ENCODE measurements at places on chromosomes 3 and 15.

DNA sequence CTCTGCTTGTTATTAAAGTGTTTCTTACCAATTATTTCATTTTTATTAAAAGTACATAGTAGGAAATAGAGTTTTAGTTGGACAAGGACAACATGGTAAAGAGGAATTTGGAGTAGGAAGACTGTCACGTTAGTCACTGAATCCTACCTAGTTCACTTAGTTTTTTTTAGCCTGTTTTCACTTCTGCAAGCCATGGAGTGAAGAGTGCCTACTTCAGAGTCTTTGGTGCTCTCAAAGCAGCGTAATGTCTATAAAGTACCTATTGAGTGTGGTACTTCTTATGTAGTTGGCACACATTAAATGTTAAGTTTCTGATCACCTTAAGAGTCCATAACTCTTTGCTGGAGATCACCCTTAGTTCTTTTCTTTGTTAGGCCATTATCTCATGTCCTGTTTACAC, 78.7 kb downstream of the LPP start:
- no peak for DNase-seq

DNA sequence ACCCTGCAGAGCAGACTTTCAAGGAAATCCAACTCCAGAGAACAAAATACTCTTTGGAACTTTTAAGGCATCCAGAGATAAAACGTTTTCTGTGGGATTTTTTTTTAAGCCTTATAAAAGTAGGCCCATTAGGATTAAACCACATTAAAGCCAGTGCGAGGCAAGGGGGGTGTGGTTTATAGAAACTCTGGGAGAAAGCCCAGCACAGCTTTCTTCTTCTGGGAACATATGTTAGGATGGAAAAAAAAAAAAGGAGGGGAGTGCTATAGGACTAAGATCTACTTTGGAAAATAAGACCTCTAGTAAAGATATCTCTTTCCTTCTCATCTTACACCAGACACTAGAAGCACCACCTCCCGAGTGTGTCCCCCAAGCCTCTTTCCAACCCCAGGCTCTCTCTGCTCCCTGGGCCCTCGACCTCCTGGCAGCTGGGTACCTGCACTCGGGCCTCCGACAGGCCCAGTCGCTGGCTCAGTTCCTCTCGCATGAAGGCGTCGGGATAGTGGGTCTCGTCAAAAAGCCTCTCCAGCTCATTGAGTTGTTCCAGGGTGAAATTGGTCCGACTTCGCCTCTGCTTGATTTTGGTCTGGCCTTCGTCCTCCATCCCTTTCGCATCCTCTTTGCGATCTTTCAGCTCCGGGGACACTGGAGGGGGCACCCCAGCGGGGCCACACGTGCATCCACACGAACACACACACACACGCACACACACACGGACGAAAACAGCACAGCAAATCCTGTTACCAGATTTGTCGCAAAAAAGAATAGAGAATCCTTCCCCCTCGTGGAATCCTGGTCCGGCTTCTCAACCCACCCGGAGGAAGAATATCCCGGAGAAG, 3.8 kb downstream of the SHOX2 start:
- no peak for DNase-seq

DNA sequence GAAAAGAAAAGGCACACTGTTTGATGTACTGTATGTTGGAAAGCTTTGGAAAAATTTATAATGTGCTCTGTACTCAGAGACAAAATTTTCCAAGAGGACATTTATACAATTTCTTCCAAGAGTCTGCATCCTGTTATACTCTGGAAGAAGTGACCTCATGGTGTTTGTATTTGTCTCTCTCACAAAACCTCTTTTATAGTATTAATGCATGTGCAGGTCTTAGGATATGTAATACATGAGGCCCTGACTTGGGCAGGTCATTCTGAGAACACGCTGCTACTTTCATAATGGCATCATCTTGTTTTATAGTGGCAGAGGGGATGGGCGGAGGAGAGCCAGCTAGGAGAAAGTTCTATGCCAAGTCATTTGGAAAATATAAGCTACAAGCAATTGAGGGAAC, 72.0 kb upstream of the P3H2 start:
- no peak for DNase-seq

GRCh38 chr3:143653935-143654334, 194.3 kb downstream of the SLC9A9 start:
- DNase-seq, result no peak

GRCh38 chr15:62209821-62210220, 44.7 kb upstream of the C2CD4B start:
- no peak for DNase-seq

DNA sequence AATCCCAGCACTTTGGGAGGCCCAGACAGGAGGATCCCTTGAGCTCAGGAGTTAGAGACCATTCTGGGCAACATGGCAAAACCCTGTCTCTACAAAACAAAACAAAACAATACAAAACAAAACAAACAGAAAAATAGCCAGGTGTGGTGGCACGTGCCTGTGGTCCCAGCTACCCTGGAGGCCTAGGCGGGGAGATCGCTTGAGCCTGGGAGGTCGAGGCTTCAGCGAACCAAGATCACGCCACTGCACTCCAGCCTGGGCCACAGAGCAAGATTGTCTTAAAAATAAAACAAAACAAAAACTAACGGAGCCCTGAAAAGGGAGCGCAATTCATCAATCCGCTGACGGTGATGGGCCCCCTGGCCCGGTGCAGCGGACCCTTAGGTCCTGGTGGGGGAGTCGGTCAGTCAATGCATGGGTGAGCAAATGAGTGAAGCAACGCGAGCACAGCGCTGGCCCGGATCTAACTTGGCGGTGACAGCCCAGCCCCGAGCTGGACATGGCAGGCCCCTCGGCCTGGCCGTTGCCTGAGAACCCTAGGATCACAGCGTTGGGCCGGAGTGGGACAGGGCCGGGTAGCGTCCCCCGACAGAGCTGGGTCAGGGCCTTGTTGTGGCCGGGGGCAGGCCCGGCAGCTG, 52.4 kb upstream of the BLM start:
- DNase-seq, result no peak

DNA sequence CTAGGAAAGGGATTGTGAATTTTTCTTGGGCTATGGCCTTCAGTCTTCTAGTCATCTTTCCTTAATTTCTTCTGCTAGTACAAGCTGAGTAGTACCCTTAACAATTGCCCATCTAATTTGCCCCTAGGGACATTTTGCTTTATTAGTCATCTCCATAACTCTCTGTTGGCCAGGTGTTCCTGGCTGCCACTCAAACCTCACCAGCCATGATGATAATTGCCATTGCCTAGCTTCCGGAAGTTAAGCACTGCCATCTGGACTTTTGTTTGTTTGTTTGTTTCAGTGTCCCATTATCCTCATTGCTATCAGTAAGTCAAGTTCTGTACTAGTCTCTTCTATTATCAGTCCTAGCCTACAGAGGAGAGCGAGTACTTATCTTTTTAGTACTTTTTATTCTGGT, 36.6 kb upstream of the UBL7 start:
- peak; percentile 75 for DNase-seq

- DNase-seq, result no peak
Measured at GRCh38 chr3:101567528-101568317, 6.1 kb downstream of the TRMT10C start.

- DNase-seq, result no peak
Measured at GRCh38 chr3:160941885-160942494, 163.2 kb downstream of the B3GALNT1 start.

DNA sequence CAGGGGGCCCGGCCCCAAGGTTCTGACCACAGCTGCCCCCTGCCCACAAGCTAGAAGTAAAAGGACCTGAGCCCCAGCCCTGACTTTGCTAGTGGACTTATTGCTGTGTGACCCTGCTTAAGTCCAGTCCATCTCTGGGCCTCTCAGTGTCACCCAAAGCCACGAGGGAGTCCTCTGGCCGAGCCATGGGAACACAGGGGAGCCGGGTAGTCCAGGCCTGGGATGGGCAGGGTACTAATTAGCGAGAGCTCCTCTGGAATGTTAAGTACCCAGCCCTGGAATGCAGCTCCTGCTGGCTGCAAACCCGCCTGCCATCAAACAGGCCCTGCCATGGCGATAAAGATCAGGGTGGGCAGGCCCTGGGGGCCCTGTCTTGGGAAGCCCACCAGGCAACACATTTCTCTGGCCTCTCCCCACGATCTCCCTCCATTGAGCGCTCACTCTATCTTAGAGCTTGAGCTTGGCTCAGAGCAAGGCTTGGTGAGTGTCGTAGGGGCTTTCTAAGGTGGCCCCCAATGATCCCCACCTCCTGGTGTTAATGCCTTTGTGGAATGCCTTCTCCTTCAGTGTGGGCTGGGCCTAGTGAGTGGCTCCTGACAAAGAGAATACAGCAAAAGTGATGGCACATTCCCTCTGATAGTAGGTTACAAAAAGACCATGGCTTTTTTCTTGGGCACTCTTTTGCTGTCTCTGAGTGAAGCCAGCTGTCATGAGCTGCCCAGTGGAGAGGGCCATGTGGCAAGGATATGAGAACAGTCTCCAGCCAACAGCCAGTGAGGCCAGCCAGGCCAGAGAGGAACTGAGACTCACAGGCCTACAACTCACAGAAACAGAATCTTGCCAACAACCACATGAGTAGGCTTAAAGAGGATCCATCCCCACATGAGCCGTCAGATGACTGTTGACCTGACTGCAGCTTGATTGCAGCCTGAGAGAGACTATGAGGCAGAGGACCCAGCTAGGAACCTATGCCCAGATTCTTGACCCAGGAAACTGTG, 133.1 kb downstream of the SMAD6 start:
- no peak for DNase-seq

- DNase-seq, result no peak
Measured at GRCh38 chr3:115784739-115785536, 161.6 kb downstream of the GAP43 start.

- no peak for DNase-seq
Measured at GRCh38 chr3:16181361-16181760, 6.9 kb downstream of the GALNT15 start.

DNA sequence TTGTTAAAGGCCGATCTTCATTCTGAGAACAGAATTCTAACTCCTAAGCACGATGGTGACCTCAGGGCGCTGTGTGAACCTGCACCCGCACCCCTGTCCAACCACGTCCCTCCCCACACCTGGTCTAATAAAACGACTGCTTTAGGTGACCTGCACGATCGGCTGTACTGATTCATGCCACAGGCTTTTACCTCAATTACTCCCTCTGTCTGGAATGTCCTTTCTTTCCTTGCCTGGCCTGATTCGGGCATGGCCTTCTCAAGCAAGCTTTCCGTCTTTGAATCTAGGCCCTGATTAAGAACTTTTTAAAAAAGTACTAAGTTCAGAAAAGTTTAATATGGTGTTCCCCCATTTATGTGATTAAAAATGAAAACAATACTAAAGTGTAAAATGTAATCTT, 842 bp upstream of the U2SURP start:
- DNase-seq, result no peak

GRCh38 chr3:102904629-102905028, 469.8 kb downstream of the ZPLD1 start:
- DNase-seq, result no peak

DNA sequence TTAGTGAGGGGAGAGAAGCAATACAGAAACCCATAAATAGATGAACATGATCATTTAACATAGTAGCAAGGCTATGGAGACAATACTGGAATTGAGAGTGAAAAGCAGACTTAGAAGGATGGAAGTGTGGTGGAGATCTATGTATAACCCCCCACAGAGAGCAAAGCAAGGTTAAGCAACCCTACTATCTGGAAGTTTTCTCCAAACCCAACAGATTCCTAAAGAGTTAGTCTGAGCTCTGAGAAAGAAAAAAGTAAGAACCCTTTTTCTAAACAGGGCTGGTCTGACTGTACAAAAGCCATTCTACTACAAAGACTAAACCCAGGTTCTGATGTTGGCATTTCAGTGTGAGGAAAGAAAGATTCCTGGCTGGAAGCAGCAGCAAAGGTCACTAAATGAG, 153.2 kb downstream of the WNT5A start:
- DNase-seq, result no peak

- DNase-seq, result no peak
Measured at GRCh38 chr3:83877910-83878309, 1080.9 kb upstream of the CADM2 start.

DNA sequence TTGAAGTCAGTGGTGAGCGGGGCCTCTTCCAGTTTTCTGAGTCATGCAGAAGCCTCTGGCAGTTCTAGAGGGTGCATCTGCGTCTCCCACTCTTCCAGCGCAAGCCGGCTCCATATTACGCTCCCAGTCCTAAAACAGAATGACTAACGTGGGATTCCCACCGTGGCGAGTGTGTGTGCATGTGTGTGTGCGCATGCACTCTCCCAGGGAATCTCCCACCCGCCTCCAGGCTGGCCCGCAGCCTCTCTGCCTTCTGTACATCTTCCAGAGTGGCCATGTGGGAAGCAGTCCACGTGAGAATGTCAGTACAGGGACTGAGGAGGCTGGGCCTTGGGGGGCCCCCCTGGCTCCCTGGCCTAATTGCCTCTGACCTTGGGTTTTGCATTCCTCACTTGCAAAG, 87.7 kb downstream of the LSM3 start:
- DNase-seq, result no peak

DNA sequence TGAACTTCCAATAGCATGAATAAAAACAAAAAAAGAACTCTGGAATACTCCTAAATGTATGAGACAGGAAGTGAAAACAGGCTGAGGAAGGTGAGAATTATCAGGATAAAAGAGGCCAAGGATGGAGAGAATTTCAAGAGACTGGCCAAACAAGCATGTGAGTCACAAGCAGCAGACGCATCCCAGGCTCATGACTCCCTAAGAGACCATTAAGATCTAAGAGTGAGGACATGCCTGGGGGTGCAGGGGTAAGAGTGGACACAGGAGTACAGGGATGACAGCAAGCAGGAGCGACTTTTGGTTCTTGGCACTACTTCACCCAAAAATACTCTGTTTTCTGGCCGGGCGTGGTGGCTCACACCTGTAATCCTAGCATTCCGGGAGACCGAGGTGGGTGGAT, 7.1 kb downstream of the SCAMP2 start:
- DNase-seq, result no peak

DNA sequence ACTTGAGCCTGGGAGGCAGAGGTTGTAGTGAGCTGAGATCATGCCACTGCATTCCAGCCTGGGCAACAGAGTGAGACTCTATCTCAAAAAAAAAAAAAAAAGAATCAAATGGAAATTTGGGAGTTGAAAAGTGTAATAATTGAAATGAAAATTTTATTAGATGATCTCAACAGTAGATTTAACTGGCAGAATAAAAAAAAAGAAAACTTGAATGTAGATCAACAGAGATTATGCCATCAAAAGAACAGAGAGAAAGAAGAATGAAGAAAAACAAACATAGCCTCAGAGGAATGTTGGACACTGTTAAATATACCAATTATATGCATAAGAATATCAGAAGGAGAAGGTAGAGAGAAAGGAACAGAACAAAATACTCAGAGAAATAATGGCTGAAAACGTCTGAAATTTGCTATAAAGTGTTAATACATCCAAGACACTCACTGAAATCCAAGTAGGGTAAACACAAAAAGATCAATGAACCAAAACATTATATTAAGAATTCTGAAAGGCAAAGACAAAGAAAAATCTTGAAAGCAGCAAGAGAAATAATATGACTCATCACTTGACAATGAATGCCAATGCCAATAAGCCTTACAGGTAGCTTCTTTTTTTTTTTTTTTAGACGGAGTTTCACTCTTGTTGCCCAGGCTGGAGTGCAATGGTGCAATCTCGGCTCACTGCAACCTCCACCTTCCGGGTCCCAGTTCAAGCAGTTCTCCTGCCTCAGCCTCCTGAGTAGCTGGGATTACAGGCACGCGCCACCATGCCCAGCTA, 14.6 kb upstream of the ELP6 start:
- DNase-seq, result no peak

GRCh38 chr3:165742351-165742750, 94.9 kb downstream of the BCHE start:
- DNase-seq, result peak; percentile 90

- DNase-seq, result no peak
Measured at GRCh38 chr3:185696039-185696438, 109.9 kb downstream of the SENP2 start.
